ENCODE measurements at places on chromosomes 11 and 22.

DNA sequence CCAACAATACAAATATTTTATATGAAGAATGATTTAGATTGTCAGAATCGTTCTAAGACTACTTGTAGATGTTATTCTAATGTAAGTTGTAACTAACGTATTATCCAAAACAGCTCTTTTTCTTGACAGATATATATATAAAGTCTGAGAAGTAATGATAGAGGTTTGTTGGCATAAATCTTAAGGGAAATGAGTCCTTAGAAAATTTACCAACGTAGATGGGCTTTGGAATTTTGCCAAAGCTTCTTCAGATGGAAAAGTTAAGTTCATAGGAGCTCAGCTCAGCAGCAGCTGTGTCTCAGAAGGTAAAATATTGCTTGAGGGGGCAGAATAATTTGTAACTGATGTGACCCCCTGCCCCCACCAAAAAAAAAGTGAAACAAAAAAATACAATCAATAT lies 66.7 kb downstream of the BID start:
- no peak for DNase-seq

- no peak for DNase-seq
Observed at GRCh38 chr11:86469491-86470388, 95.1 kb downstream of the CCDC81 start.

DNA sequence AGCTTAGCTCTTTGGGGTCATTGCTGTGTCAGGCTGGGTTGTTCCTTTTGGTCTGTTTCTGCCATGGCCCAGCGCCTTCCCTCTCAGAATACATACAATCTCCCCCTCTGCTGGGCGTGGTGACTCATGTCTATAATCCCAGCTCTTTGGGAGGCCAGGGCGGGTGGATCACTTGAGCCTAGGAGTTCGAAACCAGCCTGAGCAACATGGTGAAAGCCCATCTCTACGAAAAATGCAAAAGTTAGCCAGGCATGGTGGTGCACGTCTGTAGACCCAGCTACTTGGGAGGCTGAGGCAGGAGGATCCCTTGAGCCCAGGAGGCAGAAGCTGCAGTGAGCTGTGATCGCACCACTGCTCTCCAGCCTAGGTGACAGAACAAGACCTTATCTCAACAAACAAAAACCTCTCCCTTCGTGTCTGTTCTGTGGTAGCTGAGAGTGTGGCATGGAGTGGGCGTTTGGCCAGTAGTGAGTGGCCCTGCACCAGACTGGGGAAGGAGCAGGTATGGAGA lies 46.7 kb upstream of the RAB1B start:
- no peak for DNase-seq

DNA sequence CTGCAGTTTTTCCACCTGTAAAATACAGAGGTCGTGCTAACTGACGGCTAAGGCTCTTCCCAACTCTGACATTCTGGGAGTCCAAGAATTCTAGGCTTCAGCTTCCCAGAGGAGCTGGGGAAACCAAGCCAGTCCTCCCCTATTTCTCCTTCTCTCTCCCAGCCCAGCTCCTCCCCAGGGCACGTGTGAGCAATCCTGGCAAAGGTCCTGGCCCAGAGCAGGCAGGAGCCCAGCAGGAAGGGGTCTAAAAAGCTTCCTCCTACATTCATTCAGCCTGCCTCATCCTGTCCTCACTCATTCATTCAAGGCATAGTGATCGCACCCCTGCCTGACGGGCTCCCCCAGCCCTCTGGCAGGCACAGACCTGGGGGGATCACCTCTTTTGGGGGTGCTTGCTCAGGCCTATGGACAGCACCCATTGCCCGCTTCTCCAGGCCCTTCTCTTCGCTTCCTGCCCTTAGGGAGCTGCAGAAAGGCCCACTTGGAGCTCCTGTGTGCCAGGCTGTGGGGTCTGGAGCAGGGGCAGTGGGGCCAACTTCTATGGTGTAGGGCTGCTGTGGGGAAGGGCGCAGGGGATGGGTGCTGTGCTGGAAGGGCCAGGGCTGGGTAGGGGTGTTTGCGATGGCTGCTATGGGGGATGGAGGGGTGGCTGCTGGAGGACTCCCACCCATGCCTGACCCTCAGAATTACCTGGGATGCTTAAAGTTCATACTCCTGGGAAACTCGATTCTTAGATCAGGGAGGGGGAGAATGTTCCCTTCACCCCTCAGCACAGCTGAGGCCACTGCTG lies 9.8 kb downstream of the KCNC1 start:
- DNase-seq: no peak

- no peak for DNase-seq
Observed at GRCh38 chr22:38638216-38638615, 18.0 kb downstream of the FAM227A start.

- DNase-seq: no peak
Observed at GRCh38 chr11:113338730-113339129, 24.3 kb downstream of the TTC12 start.

- DNase-seq: no peak
Observed at GRCh38 chr11:74650498-74650897, 58.1 kb downstream of the POLD3 start.

DNA sequence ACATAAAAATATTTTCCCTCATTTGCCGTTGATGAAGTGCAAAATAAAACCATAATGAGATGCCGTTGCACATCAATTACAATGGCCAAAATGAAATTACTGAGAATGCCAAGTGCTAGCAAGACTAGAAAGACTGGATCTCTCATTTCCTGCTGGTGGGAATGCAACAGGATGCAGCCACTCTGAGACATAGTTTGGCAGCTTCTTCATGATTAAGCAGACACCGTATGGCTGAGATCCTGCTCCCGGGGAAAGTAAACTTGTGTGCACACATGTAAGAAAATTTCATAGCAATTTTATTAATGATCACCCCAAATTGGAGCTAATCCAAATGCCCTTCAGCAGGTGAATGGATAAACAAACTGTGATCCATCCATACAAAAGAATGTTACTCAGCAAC lies 1013.2 kb downstream of the TBC1D22A start:
- no peak for DNase-seq

DNA sequence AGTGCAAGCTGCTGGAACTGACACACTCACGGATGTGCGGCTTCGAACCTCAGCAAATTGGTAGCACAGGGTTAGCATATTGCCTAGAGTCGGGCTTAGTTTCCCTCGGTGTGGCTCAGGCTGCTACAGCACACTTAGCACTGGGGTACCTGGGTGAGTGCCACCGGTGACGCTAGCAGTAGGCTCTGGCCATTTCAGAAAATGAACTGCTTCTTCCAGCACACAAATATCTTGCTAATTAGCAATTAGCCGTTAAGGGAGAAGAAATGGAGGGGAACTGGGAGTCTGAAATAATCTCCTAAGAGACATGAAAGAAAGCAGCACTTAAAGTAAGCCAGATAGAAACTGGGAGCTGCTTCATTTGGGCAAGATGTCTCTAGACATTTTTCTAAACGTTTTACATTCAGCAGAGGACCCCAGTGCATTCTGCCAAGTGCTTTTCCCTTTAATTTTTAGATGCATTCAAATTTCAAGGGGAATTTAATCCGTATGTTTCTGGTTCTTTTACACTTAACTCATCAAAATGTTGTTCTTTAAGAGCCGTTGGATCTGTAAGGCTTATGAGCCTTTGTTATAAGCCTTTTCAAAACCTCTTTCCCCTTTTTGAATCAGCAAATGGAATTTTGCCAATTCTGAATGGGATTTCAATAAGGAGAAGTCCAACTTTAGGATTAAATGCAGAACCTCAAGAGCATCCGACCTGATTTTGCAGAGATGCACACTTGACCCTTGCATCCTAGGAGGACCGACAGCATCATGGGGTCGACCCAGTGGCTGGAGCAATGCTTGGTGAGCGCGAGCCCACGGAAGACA lies 708.1 kb downstream of the NTM start:
- DNase-seq: no peak

- DNase-seq: no peak
Observed at GRCh38 chr11:68206211-68206610, 6.9 kb downstream of the KMT5B start.

- DNase-seq: no peak
Observed at GRCh38 chr11:129533395-129533794, 157.7 kb downstream of the BARX2 start.

DNA sequence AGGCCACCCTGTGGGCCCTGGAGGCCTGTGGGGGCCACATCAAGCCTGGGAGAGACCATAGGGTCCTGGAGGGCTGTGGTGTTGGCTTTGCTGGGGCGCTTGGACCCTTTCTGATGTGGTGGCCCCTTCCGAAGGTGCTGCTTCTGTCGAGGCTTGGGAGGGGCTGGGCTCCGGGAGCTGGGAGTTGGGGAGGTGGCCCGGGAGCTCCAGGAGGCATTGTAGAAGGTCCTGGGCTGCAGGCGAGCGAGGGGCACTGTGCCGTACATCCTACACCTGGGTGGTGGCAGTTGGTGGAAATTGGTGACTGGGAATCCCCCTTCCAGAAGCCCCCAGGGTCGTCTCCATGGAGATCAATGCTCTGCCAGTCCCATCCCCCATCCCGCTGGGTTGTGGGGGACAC lies 2.6 kb downstream of the PLA2G3 start:
- no peak for DNase-seq

DNA sequence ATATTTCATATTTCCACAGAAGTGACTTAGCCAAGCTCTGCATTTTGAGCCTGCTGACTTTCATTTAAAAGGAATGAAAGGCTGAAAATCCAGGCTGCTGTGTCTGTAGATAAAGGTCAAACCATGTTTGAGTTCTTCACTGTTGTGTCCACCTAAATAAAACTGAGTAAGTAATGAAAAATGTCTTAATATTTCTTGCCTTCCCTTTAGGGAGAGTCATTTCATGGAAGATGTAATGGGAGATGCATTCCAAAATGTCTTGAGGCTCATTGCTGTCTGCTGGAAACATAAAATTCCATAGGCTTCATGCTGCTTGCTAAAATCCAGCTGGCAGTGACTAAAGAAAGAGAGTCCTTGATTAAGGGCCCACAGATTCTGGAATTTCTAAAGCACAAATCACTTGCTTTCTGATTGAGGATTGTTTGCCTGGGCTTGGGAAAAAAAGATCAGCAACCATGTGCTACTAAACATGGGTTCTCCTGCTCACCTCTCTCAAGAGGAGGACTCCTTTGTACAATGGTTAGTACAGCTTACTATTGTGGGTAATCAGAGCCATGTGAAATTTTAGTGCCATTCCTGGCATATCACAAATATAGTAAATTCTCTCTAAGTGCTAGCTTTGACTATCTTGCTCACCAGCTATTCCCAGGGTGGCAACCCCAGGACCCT lies 56.9 kb downstream of the PANX1 start:
- DNase-seq: no peak

DNA sequence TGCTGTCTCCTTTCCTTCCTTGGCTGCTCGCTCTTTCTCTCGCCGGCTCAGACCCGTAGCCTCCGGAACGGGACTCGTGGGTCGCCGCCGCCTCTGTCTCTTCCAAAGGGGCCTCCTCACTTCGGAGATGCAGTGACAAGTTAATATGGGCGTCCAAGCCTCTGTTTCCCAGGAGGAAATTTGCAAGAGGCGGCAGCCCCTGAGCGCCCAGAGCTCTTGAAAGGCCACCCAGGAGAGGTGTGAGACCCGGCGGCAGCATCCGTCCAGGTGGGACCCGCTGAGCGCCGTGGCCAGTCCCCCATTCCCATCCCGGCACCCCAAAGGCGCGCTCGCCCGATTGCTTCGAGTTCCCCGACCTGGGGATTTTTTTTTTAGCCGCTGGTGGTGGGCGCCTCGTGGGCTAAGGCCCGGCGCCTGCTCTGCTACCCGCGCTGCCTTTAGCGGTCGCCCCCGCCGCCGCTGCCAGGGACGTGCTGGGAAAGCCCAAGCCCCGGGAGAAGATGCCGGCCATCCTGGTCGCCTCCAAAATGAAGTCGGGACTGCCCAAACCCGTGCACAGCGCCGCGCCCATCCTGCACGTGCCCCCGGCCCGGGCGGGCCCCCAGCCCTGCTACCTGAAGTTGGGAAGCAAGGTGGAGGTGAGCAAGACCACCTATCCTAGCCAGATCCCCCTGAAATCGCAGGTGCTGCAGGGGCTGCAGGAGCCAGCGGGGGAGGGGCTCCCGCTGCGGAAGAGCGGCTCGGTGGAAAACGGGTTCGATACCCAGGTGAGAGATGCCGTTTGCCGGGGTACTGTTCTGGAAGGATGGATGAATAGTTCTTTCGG lies 772 bp downstream of the NAV2 start:
- DNase-seq: no peak
